Activated CD8-positive, alpha-beta memory T cell treated with anti-CD3 and anti-CD28 coated beads for 24 hours (primary cell): ENCODE measurements at places on chromosomes 6 and 20.

GRCh38 chr6:121335087-121336008, 1.1 kb upstream of the TBC1D32 start:
- no peak for DNase-seq

GRCh38 chr20:7087803-7088202, 320.3 kb downstream of the BMP2 start:
- no peak for DNase-seq

DNA sequence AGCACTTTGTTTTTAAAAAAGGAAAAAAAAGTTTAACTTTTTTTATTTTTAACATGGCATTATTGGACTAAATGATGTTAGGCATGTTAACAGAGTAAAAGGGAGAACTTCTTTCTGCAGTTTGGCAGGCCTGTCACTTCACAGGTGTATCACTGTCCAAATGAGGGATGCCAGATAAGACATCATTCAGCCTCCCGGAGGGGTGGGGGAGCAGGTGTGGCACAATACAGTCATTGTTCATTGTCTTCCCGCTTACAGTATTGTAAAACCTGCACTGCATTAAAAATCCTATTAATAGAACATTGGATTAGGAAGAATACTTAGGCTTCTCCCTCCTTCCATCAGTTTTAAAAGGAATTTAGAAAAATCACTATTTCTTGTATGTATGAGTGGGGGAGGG, 80.7 kb downstream of the CARMIL1 start:
- no peak for DNase-seq

GRCh38 chr6:44662461-44663121, 275.1 kb downstream of the CDC5L start:
- no peak for DNase-seq

- no peak for DNase-seq
Observed at GRCh38 chr6:128209771-128210170, 308.9 kb upstream of the THEMIS start.
